Tibial nerve (tissue), 4 donors: ENCODE measurements at places on chromosomes 7 and 10. TPM values are rescaled to one million over a fixed set of nuclear protein-coding genes. Genes with fewer than 3 reads are reported as not detected.

Gene GALNT17
- 66.0 TPM for total RNA-seq

Gene ZCWPW1
- total RNA-seq = 7.3 TPM

DNA sequence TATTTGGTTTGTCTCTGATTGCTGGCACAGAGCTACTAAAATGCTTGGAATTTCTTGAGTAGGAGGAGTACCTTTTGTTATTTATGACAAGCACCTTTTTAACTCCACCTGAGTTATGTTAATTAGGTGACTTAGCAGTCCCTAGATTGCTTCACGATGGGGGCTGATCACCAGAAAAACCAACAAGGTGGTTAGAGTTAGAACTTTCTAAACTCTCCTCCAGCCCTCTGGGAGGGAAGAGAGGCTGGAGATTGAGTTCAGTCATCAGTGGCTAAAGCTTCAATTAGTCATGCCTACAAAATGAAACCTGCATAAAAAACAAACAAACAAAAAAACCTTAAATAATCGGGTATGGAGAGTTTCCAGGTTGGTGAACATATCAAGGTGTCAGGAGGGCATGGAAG lies 23.6 kb upstream of the ING3 start:
- H3K4me3 ChIP-seq = no peak overlapping the region
- no peak for DNase-seq
- no peaks in the 10 kb centered on the region for H3K27me3 ChIP-seq
- H3K36me3 ChIP-seq = no peaks in the 10 kb centered on the region
- H3K27ac ChIP-seq = no peak overlapping the region

DNA sequence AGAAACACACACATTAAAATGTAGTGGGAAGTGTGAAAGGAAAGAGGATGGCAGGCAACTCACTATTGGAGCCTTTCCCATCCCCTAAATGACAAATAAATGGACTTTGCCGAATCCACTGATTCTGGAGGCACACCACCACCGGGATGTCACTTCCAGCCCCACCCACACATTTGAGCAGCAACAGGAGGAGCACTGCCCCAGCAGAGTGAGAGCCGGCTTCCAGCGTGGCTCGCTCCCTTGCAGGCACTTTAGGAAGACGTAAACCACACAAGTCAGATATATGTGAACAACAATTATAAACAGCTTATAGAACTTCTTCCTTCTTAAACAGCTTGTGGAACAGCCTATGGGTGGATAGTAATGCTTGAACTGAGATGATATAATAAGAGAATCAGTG lies 191.0 kb downstream of the DGKI start:
- H3K4me3 ChIP-seq = no peak overlapping the region
- H3K27me3 ChIP-seq = no peaks in the 10 kb centered on the region
- H3K36me3 ChIP-seq = no peaks in the 10 kb centered on the region
- peaks cover 9% of the 10 kb centered on the region for H3K4me1 ChIP-seq

DNA sequence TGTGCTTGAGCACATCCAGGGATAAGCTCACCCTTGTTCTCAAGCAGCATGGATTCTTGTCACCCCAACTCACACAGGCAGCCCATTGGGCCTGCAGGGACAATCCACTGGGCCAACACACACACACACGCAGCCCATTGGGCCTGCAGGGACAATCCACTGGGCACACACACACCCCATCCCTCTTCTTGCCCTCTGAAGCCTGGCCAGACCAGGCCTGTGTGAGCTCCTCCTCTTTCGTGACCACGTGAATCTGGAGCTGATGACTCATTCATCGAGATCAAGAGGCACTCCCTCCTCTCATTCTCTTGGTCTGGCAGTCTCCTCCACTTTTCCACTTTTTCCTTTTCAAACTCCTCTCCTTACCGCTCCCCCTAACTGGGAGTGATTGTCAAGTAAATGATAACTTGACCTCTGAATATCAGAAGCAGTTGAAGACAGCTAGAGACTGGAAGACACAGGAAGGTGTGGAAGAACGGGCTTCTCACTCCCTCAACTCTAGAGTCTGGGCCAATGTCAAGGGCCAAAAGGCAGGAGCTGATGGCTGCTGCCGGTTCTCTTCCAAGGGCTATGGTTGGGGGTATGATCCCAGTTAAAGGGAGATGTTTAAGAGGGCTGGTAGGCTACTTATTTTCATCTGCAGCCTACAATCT lies 89.7 kb downstream of the HIPK2 start:
- H3K36me3 ChIP-seq = no peaks in the 10 kb centered on the region
- DNase-seq = no peak
- H3K27ac ChIP-seq = no peak overlapping the region
- H3K4me3 ChIP-seq = no peak overlapping the region
- H3K27me3 ChIP-seq = no peaks in the 10 kb centered on the region
- H3K4me1 ChIP-seq = no peaks in the 10 kb centered on the region
